Epithelial cell of proximal tubule (primary cell): ENCODE measurements at places on chromosomes 5 and 9.

GRCh38 chr9:119333507-119334229, 35.6 kb downstream of the BRINP1 start:
- no peak for DNase-seq

DNA sequence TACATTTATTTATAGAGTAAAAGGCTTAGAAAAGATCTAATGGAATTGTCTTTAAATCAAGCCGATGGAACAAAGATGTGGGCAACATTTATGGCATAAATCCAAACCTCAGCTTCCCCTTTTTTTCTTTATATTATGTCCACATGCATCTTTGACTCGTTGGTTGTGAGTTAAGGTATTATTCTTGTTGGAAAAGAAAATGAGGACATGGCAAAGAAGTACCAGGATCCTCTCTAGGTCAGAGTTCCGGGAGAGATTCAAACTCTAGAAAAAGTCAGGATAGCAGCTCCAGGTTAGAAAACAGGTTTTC, 508 bp upstream of the NME5 start:
- DNase-seq: no peak

GRCh38 chr5:10726913-10727517, 34.0 kb downstream of the DAP start:
- DNase-seq: no peak

DNA sequence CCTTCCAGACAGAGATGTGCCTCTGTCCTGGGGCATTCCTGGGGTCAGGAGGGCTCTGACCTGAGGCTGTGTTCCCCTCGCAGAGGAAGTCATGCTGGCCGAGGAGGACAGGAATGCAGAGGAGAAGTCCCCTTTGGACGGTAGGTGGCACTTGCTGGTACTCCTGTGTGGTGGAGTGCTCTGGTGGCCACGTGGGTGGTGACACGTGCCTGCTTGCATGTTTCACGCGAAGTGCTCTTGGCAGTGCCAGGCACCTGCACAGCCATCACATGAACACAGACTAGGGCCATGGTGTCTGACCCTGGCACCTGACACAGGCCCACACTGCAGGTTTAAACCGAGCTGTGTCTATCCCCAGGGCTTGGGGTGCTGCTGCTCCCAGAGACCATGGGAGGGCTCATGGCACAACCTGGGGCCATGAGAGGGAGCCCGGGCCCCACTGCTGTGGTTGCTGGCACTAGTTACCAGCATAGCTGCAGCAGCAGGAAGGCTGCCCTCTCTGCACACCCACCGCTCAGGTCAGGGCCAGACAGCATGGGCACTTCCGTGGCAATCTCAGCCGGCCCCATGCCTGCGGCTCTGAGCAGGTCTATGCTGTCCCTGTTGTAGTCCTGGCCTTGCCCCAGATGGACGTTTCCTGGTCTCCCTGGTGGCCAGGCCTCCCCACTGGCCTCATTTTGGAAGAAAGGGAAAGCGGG, 79.3 kb downstream of the CACNA1B start:
- no peak for DNase-seq

- DNase-seq: no peak
Measured at GRCh38 chr5:68727931-68728330, 365.9 kb upstream of the SLC30A5 start.
